ENCODE measurements at places on chromosomes 1 and 21.

DNA sequence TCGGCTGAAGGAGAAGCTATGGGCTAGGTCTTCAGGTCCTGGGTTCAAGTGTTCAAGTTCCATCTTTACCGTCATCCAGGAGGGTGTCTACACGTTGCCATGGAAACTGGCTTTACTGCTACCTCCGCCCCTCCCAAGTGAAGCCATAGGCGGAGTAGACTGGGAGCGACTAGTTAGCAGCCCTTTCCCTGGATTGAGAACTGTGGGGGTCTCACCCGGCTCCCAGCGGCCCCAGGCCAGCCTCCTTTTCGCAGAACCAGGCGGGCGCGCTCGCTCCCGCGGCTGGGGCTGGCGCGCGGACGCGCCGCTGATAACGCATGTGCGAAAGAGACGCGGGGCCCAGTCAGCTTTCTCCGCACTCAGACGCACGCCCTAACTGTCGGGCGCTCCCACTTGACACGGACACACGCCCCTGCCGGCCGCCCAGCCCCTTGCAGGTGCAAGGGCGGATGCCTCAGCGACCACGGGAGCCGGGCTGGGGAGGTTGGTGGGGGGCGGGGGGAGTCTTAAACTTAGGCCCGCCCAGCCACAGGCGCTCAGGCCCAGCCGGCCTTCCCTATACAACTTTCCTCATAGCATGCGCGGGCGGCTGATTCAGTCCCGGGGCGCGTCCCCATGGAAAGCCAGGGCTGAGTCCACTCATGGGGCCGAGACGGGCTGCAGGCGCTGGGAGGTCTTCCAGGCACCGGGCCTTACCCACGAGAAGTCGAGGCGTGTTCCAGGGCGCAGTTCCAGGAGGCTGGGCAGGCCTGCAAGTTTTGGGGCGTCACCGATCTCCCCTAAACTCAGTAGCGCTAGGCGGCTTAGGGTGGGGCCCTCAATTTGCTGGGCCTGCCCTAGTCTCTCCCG, 7.4 kb downstream of the EFNA4 start:
- DNase-seq = no peak

GRCh38 chr21:45525153-45525909, 16.9 kb downstream of the SLC19A1 start:
- DNase-seq = no peak

DNA sequence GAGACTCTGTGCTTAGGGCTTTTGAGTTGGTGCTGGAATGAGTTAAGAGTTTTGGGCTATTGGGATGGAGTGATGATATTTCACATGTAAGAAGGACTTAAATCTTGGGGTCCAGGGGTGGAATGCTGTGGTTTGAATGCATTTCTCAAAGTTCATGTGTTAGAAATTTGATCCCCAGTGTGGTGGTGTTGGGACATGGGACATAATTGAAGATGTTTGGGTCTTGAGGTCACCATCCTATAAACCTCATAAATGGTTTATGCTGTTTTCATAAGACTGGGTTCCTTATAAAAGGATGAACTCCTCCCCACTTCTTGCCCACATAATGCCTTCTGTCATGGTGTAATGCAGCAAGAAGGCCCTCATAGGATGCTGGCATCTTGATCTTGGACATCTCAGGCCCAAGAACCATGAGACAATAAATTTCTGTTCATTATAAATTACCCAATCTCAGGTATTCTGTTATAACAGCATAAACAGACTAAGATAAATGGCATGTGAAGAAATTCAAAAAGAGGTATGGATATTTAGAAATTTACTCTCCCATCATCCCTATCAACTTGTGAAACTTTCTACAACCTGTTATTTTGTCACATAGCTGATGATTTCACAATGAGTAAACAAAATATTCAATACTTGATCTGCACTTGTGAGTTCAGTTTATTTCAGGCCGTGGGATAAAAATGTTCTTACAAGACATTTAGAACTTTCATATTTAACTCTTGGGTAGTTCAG, 48.0 kb upstream of the NEK7 start:
- no peak for DNase-seq

GRCh38 chr1:24409535-24409934, 4.0 kb downstream of the STPG1 start:
- peak; percentile 50 for DNase-seq

DNA sequence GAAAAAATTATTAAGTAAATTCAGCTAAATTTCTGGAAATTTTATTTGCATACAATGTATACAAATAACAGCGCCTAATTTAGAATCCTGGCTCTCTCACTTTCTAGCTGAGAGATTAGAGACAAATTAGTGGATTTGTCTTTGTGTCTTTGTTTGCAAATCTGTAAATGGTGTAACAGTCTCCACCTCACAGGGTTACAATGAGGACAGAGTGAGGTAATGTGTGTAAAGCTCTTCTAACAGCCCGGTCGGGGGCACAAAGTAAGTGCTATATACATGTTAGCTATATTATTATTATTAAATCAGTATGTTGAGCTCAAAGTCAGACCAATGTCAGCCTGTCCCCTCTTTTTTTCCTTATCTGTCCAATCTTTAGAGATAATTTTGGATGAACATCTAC, 5.0 kb upstream of the ADAMTSL4 start:
- no peak for DNase-seq

GRCh38 chr1:110948038-110948810, 15.5 kb downstream of the LRIF1 start:
- DNase-seq = no peak

- peak; percentile 64 for DNase-seq
These were observed 107.5 kb downstream of the GDAP2 start for GRCh38 chr1:117821774-117822482.
